ENCODE measurements at places on chromosomes 11 and 22.

- no peak for DNase-seq
Observed at GRCh38 chr22:49351761-49352227, 475.9 kb downstream of the BRD1 start.

GRCh38 chr22:20396639-20397038 lies 2.7 kb downstream of the ZNF74 start:
- no peak for DNase-seq

DNA sequence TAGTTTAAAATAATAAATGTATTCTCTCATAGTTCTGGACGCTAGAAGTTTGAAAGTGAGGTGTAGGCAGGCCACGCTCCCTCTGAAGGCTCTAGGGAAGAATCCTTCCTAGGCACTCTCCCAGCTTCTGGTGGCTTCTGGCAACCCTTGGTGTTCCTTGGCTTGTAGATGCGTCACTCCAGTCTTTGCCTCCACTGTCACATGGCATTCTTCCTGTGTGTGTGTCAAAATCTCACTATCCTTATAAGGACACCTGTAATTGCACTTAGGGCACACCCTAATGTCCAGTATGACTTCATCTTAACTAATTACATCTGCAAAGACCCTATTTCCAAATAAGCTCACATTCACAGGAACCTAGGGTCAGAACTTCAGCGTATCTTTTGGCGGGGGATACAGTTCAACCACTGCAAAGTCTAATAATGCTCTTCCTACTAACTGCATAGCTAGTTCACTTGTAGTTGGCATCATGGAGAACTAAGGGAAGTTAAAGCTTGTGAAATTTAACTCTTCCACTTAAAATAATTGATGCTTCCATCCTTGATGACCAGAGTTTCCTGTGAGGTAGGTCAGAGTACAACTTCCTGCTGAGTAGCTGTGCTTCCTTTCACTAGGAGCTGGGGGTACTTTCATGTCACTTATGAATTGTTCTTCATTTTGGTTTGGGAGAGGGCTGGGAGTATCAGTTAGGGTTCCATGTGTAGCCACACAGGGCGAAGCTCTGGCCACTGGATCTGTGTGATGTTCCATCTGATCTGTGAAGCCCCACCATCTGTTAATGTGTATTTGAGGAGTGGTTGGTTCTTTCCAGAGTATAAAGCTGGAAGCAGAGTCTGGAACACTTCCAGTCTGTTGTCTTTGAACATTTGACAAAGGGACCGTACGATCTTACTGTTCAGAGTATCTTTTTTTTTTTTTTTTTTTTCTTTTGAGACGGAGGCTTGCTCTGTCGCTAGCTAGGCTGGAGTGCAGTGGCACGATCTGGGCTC lies 10.5 kb downstream of the YWHAH start:
- no peak for DNase-seq

GRCh38 chr22:23683545-23683944 lies 7.3 kb upstream of the RGL4 start:
- no peak for DNase-seq

DNA sequence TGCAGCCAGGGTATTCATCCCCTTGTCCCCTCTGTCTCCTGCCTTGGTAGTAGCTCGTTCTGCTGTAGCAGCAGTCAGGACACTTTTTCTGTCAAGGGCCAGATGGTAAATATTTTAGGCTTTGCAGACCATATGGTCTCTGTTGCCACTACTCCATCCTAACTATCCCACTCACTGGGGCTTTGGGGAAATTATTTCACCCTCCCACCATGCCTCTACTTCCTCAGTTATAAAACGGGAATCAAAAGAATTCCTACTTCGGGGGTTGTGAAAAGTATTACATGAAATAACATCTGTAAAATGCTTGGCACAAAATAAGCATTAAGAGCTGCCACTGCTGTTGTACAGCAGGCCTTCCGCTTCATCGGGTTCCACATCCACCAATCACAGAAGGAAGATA lies 89.9 kb upstream of the LDLRAD3 start:
- no peak for DNase-seq

GRCh38 chr11:110148775-110149744 lies 55.9 kb downstream of the ZC3H12C start:
- DNase-seq, result peak; percentile 91

GRCh38 chr11:126162306-126163030 lies 49.0 kb downstream of the RPUSD4 start:
- no peak for DNase-seq

DNA sequence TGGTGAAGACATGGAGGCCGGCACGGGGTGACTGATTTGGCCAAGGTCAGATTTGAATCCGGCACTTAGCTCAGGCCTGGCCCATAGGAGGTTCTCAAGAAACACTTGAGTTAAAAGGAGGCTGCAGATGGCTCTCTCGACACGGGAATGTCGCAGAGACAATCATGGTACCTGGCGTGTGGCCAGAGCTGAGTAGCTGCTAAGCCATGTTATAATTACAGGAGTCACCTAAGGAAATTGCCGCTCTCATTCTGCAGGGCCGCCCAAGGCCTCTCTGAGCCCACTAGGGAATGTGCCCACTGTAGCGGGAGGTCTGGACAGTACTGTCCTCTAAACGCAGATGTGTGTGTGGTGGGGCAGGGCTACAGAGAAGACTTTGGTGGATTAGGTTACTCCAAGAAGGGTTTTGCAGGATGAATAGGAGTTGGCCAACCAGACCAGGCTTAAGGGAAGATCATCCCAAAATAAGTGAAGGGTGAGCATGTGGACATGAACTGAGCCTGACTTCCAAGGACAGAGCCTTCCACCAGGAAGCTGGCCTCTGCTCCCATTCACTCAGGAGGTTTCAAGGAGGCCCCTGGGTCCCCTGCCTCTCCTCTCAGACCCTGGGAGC lies 19.3 kb upstream of the PRR5 start:
- no peak for DNase-seq

- DNase-seq, result no peak
Observed at GRCh38 chr11:105361651-105362050, 222.1 kb upstream of the CARD18 start.

- DNase-seq, result no peak
Observed at GRCh38 chr11:73195191-73196007, 22.7 kb upstream of the P2RY2 start.

DNA sequence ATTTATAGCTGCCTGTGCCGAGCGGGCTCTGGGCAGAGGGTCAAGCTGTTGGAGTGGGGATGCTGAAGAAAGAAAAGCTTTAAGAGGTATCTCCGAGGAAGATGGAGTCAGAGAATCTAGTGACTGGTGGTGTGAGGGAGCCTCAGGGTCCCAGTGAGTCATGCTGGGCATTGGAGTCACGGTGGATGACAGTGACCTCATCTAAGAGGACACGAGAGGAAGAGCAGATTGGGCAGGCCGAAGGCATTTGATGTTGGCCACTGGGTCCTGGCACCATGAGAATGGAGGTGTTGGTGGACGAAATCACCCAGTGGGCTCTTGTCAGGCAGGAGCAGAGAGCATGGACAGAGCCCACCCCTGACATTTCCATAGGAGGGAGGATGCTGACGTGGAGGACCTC lies 68.4 kb downstream of the TBC1D22A start:
- no peak for DNase-seq

DNA sequence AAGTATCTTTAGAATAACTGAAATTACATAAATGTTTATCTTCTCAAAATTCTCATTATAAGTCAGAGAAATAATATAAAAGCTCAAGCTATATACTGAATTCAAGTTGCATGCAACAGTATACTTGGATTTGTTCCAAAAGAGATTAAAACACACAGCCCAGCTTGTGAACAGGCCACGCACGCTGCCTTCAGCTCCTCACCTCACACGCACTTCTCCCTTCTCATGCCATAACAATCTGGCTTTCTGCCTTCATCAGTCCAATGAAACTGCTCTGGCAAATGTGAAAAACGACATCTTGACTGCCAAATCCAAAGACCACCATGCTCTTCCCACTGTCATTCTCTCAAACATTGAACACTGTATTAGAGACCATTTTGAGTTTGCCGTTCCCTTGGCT lies 22.1 kb downstream of the ATP6V1E1 start:
- DNase-seq, result peak; percentile 74

GRCh38 chr11:88651556-88651955 lies 314.0 kb upstream of the CTSC start:
- DNase-seq, result peak; percentile 68

DNA sequence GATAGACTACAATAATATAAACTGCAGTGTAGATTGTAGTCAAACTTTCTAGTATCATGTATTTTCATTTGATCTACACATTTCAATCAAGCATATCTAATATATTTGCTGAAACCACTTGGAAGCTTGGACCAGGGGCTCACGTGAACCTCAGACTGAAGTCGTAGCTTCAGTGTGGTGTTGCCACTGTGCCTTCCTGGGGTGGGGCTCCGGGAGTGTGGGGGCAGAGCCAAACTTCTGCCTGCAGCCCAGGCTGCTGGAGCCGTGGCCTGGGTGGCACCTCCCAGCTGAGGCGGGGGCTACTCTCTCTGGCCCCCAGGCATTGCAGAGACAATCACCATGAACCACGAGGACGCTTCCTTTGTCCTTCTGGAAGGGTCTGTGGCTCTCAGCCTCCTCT lies 36.3 kb upstream of the IGSF9B start:
- DNase-seq, result no peak

- DNase-seq, result no peak
Observed at GRCh38 chr11:24253237-24253760, 243.6 kb upstream of the LUZP2 start.

DNA sequence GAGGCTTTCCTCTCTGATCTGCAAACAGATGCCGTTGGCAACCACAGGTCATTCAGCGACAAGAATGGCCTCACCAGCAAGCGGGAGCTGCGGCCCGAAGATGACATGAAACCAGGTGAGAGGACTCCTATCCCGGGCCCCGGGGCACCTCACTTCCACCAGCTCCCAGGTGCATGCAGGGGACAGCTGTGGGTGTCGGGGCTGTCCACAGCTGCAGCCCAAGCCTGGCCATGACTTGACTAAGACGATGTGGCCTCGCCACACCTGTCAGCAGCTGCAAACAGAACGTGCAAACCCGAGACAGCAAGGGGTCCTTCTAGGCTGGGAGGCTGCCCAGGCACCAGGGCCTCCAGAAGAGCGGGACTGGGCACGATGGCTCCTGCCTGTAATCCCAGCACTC lies 3.6 kb downstream of the GAL start:
- DNase-seq, result no peak

DNA sequence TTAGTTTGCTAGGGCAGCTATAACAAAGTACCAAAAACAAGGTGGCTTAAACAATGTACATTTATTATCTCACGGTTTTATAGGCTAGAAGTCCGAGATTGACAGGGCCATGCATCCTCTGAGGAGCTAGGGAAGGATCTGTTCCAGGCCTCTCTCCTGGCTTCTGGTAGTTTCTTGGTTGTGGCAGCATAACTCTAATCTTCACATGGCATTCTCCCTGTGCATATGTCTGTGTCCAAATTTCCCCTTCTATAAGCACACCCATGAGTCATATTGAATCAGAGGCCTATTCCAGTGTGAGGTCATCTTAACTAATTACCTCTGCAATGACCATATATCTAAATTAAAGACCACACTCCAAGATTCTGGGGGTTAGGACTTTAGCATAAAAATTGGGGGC lies 31.3 kb upstream of the MMP13 start:
- peak; percentile 31 for DNase-seq

GRCh38 chr22:29801153-29801552 lies 34.0 kb downstream of the UQCR10 start:
- DNase-seq, result peak; percentile 19

GRCh38 chr22:21980547-21980946 lies 2.0 kb downstream of the TOP3B start:
- DNase-seq, result no peak

- no peak for DNase-seq
Observed at GRCh38 chr11:45410391-45411227, 124.5 kb upstream of the SYT13 start.

GRCh38 chr22:27672721-27673418 lies 128.7 kb downstream of the MN1 start:
- no peak for DNase-seq

DNA sequence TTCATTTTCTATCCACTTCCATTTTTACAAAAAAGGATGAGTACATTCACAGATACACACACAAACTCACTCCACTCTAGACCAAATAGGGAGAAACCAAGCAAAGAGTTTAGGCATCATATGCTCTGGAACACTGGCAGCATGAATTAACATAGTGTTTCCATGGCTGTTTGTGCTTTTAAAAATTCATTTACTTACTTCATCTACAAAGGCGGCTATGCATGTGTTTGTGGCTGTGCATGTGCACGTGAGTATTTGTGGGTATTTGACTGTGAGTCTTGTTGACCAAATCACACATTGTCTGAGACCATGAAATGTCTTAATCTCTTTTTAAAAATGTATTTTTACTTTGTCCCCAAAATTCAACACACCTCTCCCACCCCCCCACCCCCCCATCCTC lies 203.0 kb upstream of the SESN3 start:
- DNase-seq, result no peak

GRCh38 chr11:70099578-70100279 lies 21.6 kb downstream of the ANO1 start:
- no peak for DNase-seq

DNA sequence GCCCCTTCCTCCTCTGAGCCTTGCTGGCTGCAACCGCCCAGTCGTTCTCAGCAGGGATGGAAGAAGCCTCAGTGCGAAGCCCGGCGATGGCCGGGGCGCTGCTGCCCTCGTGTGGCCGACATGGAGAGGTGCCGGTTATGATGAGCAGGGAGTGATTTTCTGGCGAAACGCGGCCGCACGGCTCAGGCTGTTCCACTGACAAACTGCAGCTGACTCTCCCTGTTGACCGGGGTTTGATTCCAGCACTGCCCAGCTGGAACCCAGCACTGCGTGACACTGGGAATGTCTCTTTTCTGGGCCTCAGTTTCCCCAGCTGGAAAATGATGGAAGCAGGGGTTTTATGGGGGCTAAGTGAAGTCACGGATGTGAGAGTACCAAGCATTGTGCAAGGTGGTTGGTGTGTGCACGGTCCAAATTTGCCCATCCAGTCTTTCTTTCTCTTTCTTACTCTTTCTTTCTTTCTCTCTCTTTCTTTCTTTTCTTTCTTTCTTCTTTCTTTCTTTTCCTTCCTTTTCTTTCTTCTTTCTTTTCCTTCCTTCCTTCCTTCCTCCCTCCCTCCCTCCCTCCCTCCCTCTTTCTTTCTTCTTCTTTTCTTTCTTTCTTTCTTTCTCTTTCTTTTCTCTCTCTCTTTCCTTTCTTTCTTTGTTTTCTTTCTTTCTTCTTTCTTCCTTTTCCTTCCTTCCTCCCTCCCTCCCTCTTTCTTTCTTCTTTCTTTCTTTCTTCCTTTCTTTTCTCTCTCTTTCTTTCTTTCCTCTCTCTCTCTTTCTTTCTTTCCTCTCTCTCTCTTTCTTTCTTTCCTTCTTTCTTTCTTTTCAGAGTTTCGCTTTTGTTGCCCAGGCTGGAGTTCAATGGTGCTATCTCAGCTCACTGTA lies 25.8 kb upstream of the MPPED1 start:
- DNase-seq, result peak; percentile 78

Measured in fibroblast of pulmonary artery (primary cell).